ENCODE measurements at places on chromosomes 3 and 15.

GRCh38 chr3:3305841-3306240, 126.3 kb upstream of the CRBN start:
- DNase-seq, result no peak

GRCh38 chr3:165195241-165195639, 944 bp downstream of the SLITRK3 start:
- DNase-seq, result no peak

DNA sequence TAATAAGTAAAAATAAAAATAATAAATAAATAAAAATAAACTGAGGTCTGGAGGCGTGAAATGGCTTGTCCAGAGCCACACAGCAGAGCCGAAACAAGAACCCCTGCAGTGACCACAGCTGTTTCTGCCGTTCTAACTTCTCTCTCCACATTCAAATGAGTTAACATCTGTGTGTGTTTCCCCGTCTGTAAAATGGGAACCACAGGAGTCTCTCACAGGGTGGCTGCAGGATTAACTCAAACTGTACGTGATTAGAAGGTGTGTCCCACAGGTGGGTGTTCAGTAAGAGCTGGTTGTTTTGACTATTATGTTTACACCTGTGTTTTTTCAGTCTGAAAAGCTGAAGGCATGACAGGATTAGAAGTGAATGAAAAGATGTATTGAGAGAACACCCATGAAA, 27.0 kb upstream of the MUC4 start:
- no peak for DNase-seq

DNA sequence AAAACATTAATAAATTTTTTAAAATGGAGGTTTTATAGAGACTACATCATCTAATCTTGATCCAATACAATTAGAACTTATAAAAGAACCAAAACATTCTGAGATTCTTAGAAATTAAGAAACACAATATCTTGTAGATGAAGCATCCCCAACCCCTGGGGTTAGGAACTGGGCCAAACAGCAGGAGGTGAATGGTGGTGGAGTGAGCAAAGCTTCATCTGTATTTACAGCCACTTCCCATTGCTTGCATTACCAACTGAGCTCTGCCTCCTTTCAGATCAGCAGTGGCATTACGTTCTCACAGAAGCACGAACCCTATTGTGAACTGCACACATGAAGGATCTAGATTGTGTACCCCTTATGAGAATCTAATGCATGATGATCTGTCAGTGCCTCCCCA, 36.3 kb downstream of the KNL1 start:
- no peak for DNase-seq

DNA sequence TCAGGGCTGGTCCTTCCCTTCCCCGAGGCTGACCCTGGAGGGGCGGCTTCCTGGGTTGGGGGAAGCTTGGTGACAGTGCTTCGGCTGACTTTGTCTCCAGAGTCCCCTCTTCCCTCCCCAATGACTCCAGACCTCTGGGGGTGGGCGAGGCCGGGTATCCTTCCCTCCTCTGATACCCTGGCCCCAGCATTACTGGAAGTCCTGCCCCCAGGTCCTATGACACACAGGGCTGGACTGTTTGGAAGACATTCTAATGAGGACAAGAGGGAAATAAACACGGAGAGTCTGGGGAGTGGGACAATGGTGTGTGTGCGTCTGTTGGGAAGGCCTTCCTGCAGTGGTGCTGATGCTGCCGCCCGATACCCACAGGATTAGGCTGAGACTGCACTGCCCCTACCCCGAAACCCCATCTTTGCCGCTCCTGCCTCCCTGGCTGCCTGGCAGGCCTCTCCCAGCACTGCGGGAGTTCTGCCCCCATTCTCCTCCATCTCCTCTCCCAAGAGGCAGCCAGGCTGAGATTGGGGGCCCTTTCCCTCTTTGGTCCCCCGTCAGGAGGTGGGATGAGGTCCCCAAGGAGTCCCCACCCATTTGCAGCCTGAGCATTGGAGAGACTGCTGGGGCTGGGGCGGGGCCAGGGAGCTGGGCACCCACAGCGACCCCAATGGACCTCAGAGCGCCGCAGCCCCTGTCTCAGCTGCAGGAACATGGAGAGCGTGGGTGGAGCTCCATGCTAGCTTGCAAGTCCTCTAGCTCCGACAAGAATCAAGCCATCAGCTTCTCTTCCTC, 29.7 kb upstream of the FBLN2 start:
- no peak for DNase-seq

DNA sequence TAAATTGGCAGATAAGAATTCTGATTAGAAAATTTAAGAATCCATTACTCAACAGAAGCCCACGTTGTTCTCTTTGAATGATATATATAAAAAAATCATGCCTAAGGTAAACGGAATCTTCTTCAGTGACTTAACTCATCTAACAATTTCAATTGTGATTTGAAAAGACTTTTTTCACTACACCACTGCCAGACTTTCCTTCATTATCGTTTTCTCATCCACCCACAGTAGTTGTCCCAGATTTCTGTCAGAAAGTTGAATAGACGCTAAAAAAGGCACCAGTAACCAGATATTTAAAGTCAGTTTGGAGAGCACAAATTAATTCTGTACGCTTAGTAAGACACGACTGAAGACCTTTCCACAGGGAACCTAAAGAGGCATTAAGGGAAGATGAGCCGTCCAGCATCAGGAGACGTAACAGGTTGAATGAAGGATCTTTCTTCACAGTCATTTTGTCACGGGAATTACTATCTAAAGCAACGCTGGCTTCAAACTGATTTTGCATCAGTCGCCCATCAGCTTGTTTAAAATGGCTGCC, 1.3 kb downstream of the HIGD1A start:
- no peak for DNase-seq

- DNase-seq, result no peak
Observed at GRCh38 chr3:139225548-139225947, 118.3 kb upstream of the MRPS22 start.

GRCh38 chr3:85481411-85482212, 522.8 kb downstream of the CADM2 start:
- DNase-seq, result no peak

GRCh38 chr15:68284616-68285258, 7.2 kb downstream of the FEM1B start:
- DNase-seq, result no peak

DNA sequence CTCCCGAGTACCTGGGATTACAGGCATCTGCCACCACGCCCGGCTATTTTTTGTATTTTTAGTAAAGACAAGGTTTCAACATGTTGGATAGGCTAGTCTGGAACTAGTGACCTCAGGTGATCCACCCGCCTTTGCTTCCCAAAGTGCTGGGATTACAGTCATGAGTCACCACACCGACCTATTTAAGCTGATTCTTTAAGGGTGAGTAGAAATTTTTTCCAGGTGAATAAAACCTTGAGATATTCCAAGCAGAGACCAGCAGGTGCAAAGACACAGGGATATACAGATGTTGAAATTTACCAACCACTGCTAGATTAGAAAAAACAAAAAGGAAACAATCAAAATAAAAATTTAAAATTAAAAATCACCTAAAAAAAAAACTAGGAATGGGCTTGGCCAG, 74.4 kb upstream of the CHRNB4 start:
- DNase-seq, result no peak

GRCh38 chr15:54101664-54102270, 123.5 kb downstream of the UNC13C start:
- DNase-seq, result no peak
